Upper lobe of right lung (tissue), 1 donor: ENCODE measurements at places on chromosomes 7 and 10.
A peak's percentile ranks its signal among the peaks of the same experiment; 100 is the strongest.

GRCh38 chr7:41581041-41581440 is 121.8 kb downstream of the INHBA start:
- DNase-seq = no peak

DNA sequence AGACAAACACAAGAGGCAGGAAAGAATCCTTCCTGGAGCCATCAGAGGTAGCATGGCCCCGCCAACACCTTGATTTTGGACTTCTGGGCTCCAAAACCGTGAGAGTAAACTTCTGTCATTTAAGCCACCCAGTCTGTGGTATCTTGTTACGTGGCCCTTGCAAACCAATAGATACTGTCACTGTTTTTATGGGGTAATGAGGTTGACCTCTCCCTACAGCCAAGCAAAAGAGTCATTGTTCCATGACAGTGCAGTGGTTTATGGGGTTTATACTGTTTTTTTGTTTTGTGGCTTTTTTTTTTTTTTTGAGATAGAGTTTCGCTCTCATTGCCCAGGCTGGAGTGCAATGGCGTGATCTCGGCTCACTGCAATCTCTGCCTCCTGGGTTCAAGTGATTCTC is 32.8 kb downstream of the KIAA1549 start:
- no peak for DNase-seq

DNA sequence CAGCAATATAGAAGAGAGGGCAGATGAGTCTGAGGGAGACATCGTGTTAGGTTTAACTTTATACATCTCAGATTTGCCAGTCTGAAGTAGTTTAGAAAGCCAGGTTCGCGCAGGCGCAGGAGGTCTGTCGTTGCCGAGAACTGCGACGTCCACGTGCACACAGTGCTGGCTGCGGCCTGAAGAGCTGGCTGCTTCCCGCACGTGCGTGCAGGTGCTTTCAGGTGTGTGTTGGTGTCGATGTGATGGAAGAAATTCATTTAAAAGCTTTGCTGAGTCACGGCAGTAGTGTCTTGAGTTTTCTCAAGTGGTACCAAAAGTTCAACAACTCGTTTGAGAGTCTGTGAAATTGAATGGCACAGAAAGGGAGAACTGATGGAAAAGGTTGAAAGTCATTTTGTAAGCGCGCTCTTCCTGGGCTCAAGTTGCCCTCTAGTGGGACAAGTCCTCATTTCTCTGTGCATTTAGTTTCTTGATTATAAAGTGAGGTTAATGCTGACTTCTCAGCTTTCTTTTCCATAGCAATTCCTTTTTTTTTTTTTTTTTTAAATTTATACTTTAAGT is 18.6 kb downstream of the WDR37 start:
- peak; percentile 90 for DNase-seq

GRCh38 chr7:96870934-96871333 is 134.4 kb upstream of the DLX6 start:
- no peak for DNase-seq

- DNase-seq = no peak
Observed at GRCh38 chr10:48682265-48682664, 2.4 kb upstream of the WDFY4 start.

GRCh38 chr10:132504501-132505272 is 32.9 kb upstream of the INPP5A start:
- DNase-seq = peak; percentile 38

GRCh38 chr7:68306692-68307107 is 1291.6 kb upstream of the AUTS2 start:
- DNase-seq = no peak

DNA sequence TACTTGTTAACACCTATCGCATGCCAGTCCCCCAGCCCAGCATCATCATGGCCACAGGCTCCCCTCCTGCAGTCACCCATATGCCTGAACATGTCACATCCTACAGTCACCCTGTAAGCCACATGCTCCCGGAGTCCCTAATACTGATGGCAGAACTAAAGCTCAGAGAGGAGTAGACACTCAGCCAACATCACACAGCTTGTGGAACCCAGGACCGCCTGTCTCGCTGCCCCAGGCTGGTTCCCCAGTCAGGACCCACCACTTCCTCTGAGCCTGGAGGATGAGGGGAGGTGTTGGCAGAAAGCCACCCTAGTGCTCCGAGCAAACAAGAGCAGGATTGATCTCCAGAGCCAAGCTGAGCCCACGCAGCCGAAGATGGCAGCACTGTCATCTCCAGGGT is 85.0 kb upstream of the MYL10 start:
- DNase-seq = no peak

DNA sequence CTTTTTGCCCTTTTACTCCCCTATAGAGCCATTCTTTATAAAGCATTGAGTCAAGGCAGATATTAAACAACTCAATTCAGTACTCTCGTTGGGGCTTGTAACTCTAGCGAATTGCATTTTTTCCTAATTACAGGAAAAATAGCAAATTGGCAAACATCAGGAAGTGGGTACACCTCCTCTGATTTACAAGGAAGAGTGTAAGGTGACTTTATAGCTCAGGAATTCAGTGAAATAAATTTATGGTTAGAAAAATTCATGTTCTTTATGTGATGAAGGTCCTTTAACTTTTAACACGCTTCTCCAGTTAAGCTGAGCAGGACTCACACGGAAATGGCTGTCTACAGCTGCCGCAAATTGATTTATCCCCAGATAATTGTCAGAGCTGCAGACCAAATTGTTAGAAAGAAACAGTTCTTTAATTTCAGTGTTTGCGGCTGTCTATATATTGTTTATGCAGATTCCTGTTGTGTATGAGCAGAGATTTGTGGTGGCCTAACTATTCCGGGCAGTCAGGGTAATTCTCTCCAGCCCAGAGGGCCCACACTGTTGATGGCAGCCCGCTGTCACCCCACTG is 151.1 kb upstream of the MKI67 start:
- no peak for DNase-seq

DNA sequence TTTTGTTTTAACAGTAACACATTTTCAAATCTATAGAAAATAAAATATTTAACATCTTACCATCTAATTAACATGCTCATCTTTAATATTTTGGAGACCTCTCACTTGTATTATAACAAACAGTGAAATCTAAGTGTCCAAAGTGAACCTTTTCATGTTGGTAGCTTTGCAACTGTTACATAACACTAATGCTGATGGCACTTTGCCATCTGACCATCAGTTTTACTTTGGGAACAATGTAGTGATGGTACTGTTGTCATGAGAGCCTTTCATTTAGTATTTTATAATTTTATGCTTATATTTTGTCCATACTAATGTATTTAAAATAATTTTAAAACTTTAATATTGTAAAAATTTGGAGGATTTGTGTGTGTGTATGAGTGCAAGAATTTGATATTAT is 1017.0 kb upstream of the KCND2 start:
- no peak for DNase-seq

GRCh38 chr7:34341326-34341725 is 316.7 kb upstream of the NPSR1 start:
- DNase-seq = no peak

DNA sequence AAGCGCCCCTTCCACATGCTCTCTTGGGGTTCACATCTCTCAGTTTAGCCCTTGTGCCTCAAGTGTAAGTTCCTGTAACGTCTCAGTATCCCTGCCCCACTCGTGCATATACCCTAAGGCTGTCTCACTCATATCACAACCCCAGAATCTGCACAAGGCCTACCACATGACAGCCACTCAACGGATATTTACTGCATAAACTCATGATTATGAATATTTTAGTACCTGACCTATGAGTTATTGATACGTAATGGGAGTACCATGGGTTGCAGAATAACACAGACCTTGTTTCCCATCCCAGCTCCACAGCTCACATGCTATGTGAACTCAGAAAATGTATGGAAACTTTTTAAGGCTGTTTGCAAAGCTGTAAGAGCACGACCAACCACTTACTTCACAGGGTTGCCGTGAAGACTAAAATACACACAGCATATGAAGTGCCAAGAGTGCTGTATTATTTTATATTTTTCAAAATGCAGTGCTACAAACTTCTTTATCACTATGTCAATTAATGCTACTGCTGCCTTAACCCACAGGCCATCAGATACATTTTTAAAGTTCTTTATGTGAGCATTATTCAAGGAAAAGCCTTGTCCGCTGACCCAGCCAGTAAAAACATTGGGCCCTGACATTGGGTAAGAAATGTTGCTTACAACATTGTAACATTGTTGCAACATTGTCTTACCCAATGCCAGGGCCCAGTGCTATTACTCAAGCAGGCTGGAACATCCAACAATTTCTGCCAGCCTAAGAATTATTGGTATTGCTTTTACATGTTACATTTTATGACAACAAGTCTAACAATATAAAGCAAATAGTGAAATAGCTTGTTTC is 97.2 kb downstream of the JAZF1 start:
- no peak for DNase-seq

- DNase-seq = no peak
Observed at GRCh38 chr10:76839276-76839675, 798.3 kb downstream of the KCNMA1 start.

DNA sequence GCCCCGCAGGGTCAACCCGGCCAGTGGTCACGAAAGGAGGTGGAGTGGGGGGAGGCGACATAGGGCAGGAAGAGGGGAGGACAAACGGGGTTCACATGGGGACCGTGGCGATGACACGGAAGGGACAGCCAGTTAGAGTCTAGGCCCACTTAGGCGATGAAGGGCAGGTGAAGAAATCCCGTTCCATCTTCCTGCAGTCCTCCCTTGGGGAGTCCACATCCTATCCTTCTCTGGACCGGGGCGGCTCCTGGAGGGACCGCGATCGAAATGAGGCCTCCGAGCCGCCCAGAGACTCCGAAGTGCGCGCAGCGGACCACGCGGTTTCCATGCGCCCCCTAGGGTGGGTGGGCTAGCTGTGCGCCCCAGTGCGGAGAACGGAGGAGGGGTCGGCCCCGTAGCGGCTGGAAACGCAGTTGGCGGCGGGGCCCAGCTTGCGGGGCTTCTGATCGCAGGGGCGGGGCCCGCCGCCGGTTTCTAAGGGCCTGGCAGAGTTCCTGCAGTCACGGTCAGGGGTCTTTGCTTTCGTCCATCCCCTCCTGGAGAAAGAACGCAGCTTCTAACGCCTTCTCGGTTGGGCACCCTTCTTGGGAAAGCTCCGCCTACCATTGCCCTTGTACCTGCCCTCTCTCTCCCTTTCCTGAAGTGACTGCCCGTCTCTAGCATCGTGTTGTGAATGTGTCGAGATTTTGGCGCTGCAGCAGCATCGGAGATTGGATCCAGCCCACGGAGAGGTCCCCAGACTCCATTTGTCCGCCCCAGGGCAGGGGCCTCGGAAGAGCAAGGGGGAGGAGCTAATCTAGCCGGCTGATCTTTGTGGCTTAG is 17.9 kb upstream of the TMEM225B start:
- DNase-seq = peak; percentile 71

GRCh38 chr10:88428442-88428841 is 154.7 kb downstream of the RNLS start:
- no peak for DNase-seq

GRCh38 chr7:116671681-116672595 is at the start of gene MET:
TSS of gene MET (plus strand) at chr7:116672196. CDS start at chr7:116699085, 26,889 bp downstream.
- DNase-seq = peak; percentile 91

GRCh38 chr10:5904227-5904626 is 14.2 kb downstream of the FBH1 start:
- no peak for DNase-seq

GRCh38 chr10:124563320-124564040 is 101.9 kb downstream of the LHPP start:
- no peak for DNase-seq

GRCh38 chr10:88852327-88852726 is 683 bp upstream of the ANKRD22 start:
- no peak for DNase-seq

GRCh38 chr7:33061282-33061937 is 1.2 kb downstream of the NT5C3A start:
- no peak for DNase-seq

DNA sequence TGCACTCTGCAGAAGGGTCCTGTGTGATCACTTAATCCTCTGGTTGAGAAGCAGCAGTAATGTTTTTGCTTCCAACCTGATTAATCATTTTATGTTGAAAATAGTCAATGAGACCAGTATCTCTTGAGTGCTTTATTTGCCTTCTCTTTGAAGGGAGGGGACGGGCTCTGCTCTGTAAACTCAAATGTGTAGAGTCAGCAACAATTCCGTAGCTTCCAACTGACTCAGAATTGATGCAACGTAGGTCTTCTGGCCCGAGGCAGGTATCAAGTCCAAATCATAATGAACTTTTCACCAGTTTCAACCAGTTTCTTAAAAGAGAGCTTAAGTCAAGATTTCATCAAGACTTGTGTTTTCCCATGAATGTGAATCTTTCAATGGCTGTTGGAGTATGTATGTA is 26.3 kb downstream of the GUSB start:
- DNase-seq = no peak

GRCh38 chr10:59073456-59074053 is 102.9 kb upstream of the PHYHIPL start:
- no peak for DNase-seq

DNA sequence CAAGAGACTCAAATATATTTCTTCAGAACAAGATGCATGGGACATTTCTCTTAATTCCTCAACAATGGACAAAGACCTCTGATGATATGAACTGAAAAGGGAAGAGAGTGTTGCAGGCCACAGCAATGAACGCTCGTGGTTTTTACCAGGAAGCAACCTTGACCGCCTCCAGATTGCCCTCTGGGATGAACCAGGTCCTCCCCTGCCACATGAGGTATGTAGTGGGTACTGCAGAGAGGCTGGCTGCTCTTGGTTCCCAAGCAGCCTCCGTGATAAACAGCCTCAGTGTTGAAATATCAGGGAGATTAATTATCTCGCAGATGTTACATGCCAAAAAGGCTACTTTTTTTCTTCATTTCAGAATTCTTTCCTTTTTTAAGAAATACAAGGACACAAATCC is 338.8 kb downstream of the ELMO1 start:
- no peak for DNase-seq

DNA sequence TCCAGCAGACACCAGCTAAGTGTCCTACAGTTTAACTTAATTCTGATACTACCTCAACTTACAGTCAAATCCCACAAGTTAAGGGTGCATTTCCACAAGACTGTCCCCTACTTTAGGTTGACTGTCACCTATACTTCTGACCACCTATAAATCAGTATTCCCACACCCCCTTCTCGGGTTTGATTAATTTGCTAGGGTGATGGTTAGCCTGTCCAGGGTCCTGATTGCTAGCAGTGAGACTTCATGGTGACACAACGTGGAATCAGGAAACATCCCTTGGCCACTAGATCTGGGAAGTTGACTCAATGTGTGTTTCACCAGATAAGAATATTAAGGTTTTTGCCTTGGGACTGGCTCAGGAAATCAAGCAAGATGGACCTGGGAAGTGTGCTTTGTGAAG is 88.4 kb downstream of the OR13A1 start:
- DNase-seq = no peak

GRCh38 chr7:132572526-132572925 is 3.7 kb downstream of the PLXNA4 start:
- DNase-seq = no peak

GRCh38 chr7:32257621-32258020 is 187.4 kb upstream of the PDE1C start:
- DNase-seq = no peak

- peak; percentile 63 for DNase-seq
Observed at GRCh38 chr10:79316671-79317431, 30.4 kb upstream of the PPIF start.

- DNase-seq = no peak
Observed at GRCh38 chr10:49371967-49372366, 23.9 kb downstream of the DRGX start.
